Adrenal gland (tissue), 19 donors: ENCODE measurements at places on chromosomes 2 and 18. TPM values are rescaled to one million over a fixed set of nuclear protein-coding genes. Genes with fewer than 3 reads are reported as not detected.

G6PC2 gene
- not detected for polyA plus RNA-seq

GRCh38 chr18:79485788-79486355 is 90.1 kb downstream of the NFATC1 start:
- no peak for DNase-seq

MREG gene
- 6.4 TPM for polyA plus RNA-seq

ALK gene
- 0.60 TPM for polyA plus RNA-seq

GRCh38 chr2:109560265-109560664 is 53.5 kb downstream of the SEPTIN10 start:
- DNase-seq, result no peak

DNA sequence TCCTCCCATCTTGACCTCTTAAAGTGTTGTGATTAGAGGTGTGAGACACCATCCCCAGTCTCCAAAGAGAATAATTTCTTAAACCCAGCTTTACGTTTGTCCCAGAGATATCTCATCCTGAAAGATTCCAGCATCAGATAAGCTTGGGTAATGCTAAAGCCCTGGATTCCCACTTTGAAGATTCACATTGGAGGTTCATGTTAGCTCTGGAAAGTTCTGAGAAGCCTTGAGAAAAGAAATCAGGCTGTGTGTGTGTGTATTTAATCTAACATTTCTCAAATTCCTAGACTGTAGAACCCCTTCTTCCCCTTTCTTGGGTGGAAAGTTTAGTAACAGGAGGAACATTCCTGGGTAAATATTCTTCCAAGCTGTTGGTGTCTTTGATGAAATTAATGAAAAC is 18.0 kb downstream of the ZNF532 start:
- DNase-seq, result no peak

- no peak for DNase-seq
Measured at GRCh38 chr2:188645986-188646385, 328.2 kb upstream of the COL3A1 start.

IL1R2 gene
- polyA plus RNA-seq, result 10.8 TPM

CNTNAP5 gene
- 0.95 TPM for polyA plus RNA-seq

DNA sequence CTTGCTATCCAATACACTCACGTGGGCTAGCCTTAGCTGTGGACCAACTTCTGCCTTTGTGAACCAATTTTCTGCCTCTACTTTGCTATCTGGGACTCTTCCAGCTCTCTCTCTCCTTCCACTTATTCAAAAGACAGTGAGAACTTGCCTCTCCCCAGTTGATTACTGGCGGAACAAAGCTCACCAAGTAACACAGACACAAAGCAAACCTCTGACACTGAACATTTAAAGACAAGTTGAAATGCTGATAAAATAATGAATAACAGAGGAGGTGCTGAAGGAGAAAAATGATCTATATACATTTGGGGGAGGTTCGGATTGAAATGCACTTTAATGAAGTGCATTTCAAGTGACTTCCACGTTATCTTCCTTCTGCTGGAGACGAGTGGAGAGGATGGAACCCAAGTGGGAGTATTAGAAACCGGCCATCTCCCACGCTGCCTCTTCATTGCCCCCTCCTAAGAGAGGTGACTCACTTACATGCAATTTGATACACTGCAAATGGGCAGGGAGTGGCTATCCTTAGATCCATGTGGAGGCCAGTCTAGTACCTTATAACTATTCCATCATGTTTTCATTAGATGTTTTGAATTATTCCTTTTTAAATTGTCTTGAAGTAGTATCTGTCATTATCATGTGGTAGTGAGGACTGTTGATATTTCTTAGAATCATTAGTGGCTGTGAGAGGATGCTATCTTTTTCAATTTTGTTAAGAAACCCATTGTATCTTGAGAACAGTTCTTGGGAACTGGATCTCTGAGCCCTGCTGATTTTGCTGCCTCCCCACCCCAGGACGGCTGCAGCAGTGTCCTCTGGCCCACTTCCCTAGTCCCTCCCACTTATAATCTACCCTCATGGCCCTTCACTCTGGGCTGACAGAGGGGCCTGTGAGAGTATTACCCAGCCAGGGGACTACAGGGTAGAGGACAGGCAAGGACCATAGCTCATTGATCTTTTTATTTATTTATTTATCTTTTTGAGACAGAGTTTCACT is 6.0 kb upstream of the GLI2 start:
- no peak for DNase-seq

- DNase-seq, result no peak
Measured at GRCh38 chr2:128008074-128008672, 19.7 kb downstream of the SAP130 start.

- no peak for DNase-seq
Measured at GRCh38 chr2:143579456-143579855, 450.2 kb downstream of the ARHGAP15 start.

BMP10 gene
- not detected for polyA plus RNA-seq

GRCh38 chr2:159933727-159934049 is 128.7 kb downstream of the PLA2R1 start:
- no peak for DNase-seq

- DNase-seq, result no peak
Measured at GRCh38 chr2:182558564-182558963, 131.7 kb upstream of the PDE1A start.

- no peak for DNase-seq
Measured at GRCh38 chr2:56749152-56749752, 565.5 kb downstream of the CCDC85A start.

DNA sequence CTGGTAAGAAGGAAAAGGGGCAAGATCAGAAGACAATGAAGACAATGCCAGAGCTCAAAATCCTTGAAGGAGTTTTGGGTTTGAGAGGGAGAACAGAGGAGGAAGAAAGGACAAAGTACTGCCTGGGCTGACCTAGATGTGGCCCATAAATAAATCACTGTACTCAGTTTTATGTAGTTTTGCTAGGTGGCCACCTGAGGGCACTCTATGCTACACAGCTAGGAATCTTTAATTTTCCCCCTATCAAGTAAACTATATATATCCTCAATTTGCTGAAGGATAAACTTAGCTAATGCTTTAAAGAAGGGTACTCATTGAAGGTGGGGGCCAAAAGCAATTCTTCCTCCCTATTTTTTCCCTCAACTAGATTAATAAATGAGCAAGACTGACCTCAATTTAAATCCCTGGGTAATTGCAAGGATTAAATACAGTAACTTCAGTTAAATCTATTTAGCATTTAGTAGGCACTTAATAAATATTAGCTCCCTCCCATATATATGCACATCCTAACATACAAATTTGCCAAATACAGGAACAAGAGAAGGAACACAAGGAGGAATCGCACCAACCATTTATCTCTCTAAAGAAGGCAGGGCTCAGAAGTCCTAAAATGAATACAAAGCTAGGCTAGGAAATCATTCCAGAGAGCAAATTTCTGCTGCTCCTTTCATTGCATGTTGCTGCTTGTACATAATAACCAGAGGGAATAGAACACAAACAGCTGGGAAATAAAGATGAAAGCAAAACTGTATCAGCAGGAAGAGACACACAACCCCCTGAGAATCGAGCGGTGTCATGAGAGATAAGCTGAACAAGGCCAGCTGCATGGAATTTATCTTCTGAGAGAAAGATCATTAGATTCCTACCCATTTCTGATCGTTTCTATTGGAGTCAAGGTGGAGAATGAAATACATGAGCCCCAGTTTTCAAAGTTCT is 540.1 kb downstream of the NRXN1 start:
- DNase-seq, result peak; percentile 22

DNA sequence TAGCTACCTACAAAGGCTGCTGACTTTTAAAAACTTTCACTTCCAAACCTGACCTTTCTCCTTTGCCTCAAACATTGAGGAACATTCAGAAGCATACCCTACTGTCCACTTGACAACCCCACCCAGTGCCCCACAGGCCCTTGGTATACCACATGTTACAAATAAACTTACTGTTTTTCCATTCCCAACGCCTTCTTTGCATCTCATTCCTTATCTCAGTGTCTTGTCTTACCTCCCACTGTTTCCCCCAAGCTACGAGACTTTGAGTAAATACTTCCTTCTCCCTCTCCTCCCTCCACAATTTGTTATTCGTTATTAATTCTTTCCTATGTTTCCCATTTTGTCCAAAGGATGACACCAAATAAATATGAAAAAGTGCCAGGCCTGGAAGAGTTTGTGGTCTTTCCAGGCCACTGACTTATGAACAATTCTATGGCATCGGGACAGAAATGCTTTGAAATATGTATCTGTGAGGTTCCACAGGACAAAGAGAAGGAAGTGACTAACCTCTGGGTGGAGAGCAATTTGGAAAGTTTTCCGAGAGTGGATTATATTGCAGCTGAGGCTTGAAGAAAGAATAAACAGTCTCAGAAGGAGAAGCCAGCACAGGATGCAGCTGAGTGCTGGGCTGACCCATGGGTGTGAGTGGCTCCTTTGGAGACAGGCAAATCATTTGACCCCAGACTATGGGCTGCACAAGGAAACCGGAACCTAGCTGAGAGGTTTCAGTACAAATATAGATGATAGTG is 409.0 kb downstream of the LPIN1 start:
- DNase-seq, result peak; percentile 39

- DNase-seq, result no peak
Measured at GRCh38 chr2:36770542-36771287, 74.2 kb downstream of the VIT start.

DNA sequence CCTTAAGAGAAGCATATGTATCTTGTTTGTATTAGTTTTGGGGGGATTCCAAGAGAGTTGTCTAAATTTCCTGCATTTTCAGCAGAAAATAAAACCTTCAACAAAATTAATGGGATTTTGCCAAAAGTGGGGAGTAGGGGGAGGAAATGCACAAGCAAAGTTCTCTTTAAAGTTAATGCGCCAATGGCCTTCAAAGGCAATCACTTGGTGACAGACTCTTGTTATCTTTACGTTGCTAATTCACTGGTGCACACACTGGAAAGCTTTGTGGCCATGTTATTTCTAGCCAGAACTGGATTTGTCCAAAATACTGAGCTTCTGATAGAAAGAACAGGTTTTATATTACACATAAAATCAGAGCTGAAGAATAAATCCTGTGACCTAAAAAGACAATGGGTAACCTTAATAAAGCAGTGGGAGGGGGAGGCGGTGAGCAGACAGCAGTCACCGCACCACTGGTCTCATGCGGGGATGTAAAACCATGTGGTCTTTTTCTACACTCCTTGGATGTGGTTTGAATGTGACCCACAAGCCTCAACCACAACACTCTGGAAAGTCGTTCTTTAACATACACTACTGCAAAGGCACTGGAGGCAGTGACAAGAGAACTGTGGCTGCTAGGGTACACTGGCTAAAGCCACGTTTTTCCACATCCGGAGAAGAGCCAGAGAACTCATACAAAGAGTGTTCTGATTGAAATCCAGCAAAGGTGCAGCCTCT is 176.9 kb upstream of the SMAD7 start:
- DNase-seq, result no peak

DLGAP1 gene
- polyA plus RNA-seq, result 3.4 TPM

GPBAR1 gene
- 2.1 TPM for polyA plus RNA-seq

UGT1A8 gene
- polyA plus RNA-seq, result 0.05 TPM

DNA sequence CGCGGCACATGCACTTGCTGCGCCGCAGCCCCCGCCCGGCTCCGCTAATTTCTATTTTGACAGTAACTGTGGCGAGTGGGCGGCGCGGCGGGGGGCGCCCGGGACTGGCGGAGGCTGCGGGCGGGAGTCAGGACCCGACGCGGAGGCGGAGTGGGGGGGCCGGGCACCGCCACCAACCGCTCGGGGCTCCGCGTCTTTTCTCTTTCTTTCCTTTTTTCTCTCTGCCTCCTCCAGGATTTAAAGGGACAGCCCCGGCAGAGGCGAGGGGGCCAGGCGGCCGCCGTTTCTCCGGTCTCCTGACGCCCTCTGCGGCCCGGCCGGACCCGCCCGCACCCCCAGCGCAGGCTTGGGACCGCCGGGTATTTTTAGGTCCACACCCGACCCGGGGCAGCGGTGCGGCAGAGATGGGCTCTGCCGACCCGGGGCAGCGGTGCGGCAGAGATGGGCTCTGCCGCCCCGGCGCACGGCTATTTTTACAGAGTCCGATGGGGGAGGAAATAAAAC is 460 bp upstream of the ZBTB7C start:
- DNase-seq, result peak; percentile 76

DNA sequence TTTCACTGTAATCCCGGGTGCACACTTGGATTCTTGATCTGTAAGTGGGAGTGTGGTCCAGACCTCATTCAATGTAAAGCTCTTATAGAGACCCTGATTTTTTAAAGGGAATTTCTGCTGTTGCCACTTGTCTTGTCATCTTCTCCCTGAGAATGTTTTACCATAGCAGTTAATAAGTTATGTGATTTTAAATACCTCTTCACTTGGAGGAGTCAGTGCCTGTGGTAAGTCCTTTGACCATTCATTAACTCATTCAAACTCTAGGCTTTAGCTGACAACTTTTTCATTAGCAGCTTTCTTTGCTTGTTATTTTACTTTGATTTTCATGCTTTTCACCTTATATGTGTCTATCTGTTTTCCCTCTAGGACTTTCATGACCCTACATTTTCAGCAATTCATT is 51.3 kb downstream of the FMNL2 start:
- no peak for DNase-seq

LRATD1 gene
- 2.6 TPM for polyA plus RNA-seq

DNA sequence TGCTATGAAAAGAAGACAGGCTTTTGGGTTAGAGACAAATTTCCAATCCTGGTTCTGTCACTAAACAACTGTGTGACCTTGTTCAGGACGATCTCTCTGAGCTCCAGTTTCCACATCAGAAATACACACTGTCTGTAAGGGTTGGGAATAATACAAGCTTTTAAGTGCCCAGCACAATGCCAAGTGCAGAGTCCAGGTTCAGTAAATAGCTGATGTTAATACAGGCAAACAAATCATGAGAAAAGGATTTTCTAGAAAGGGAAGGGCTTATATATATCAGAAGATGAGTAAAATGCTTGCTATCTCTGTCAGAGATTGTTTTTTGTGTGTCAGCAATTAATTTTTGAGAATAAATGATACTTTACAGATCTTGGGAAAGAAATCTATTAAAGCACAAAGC is 388.3 kb downstream of the NBAS start:
- DNase-seq, result no peak

GRCh38 chr2:62265106-62265505 is 69.2 kb downstream of the B3GNT2 start:
- DNase-seq, result peak; percentile 7

FBXO41 gene
- 3.7 TPM for polyA plus RNA-seq

- no peak for DNase-seq
Measured at GRCh38 chr2:241298673-241299072, 16.8 kb downstream of the HDLBP start.

RBM43 gene
- polyA plus RNA-seq, result 5.0 TPM

MC4R gene
- polyA plus RNA-seq, result 0.22 TPM

- no peak for DNase-seq
Measured at GRCh38 chr2:180562378-180562777, 418.0 kb upstream of the UBE2E3 start.

- no peak for DNase-seq
Measured at GRCh38 chr18:68391801-68392200, 323.1 kb downstream of the TMX3 start.

NLRC4 gene
- 1.8 TPM for polyA plus RNA-seq

CNNM3 gene
- polyA plus RNA-seq, result 6.7 TPM
